ENCODE measurements at places on chromosomes 2 and 18.

GRCh38 chr18:62280058-62280457 is 45.1 kb upstream of the TNFRSF11A start:
- no peak for DNase-seq

DNA sequence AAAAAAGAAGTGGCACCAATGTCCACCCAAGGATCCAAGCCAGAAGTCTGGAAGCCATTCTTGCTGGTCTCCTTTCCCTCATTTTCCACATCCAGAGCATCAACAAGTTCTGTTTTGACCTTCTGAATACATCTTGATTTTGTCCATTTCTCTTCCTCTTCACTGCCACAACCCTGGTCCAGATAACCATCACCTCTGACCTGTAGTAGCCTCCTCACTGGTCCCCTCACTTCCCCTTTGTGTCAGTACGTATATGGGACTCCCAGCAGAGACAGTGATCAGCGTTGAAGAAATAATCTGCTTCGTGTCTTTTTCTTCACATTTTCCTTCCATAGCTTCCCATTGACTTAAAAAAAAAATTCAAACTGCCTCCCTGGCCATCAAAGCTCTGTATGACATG is 109.3 kb upstream of the SP5 start:
- no peak for DNase-seq

DNA sequence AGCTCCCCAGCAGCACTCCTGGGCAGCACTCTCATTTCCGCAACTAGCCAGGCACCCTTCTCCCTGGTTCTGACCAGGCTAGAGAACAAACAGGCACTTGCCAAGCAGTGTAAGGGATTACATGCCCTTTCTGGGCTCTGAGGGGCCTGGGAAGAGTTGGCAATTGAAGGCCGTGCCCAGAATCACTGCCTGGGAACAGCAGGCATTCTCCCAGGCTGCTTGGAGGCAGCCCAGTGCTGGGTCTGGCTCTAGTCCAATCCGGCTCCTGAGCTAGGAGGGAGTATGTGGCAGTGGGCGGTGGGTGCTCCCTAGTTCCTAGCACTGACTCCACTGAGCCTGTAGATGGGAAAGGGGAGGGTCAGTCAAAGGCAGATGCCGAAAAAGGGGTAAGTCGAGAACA is 34.1 kb upstream of the SP3 start:
- no peak for DNase-seq

- DNase-seq: no peak
Measured at GRCh38 chr18:9172506-9173127, 36.0 kb downstream of the ANKRD12 start.

DNA sequence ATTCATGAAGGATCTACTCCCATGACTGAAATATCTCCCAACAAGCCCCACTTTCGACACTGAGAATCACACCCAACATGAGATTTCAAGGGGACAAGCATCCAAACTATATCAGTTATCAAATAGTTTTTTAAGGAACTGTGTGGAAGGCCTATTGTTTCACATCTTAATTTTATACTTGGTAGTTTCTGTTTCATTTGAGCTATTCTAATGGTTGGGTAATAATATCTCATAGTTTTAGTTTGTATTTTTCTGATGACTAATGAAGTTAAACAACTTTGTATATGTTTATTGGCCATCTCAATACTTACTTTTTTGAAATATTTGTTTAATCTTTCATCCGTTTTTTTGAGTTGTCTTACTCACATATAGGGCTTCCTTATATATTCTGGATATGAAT is 135.0 kb downstream of the SCG2 start:
- no peak for DNase-seq

GRCh38 chr2:144469798-144470197 is 50.1 kb downstream of the ZEB2 start:
- DNase-seq: no peak

DNA sequence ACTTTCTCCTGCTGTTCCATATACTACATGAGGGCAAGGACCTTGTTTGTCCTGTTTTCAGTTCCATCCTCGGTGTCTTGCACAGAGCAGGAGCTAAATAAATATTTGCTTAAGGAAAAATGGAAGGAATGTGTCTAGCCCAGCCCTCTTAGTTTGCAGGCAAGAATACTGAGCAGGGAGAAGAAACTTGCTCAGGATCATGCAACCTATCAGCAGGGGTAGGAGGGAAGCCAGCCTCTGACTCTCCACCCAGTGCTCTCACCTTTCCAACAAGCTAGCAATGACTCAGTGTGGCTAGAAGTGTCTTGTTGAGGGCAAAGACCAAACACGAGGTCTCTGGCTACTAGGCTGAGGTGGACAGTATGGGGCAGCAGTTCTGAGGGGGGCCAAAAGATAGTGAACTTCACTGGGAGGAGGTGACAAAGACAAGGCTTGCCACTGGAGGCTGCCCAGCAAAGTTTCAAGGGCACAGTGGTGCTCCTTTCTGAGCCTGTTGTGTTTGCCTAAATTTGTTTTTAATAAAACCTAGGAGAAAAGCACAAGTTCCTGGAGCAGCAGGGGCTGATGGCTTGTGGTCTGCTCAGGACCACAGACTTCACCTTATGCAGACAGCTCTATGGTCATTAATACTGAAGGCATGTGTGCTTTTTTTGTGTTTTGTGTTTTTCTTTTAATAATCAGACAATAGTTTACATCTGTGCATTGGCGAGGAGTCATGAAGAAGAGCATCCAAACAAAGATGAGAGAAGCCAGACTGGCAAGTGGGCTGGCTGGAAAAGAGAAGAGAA is 49.1 kb upstream of the CTAGE1 start:
- DNase-seq: no peak

GRCh38 chr2:219199470-219200211 is 6.9 kb upstream of the ZFAND2B start:
- DNase-seq: no peak

DNA sequence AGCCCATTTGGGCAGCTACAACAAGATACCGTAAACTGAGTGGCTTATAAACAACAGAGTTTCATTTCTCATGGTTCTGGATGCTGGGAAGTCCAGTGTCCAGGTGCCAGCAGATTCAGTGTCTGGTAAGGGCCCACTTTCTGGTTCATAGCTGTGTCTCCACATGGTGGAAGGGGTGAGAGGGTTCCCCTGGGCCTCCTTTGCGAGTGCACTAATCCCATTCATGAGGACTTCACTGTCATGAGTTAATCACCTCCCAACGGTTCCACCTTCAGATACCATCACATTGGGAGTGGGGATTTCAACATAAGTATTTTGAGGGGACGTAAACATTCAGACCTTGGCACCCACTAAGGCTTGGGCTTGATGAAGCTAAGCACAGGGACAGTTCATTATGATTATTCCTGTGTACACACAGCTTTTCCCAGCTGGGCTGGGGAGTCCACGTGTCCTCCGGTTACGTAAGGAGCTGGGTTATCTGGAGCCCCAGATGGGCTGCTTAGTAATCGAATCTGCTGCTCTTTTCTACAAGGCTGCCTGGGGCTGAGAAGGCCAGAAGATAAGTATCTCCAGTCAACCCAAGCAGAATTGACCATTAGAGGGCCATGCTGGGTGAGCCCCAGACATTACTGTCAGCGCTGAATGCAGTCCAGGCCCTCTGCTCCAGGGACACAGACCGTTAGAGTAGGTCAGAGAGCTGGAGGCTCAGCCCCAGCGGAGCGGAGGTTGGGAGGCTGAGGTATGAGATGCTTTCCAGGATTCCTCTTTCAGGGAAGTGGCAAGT is 42.7 kb downstream of the EPAS1 start:
- DNase-seq: no peak

- no peak for DNase-seq
Measured at GRCh38 chr2:35114765-35115164, 1240.8 kb upstream of the CRIM1 start.

- no peak for DNase-seq
Measured at GRCh38 chr18:35635170-35635569, 53.6 kb downstream of the GALNT1 start.

DNA sequence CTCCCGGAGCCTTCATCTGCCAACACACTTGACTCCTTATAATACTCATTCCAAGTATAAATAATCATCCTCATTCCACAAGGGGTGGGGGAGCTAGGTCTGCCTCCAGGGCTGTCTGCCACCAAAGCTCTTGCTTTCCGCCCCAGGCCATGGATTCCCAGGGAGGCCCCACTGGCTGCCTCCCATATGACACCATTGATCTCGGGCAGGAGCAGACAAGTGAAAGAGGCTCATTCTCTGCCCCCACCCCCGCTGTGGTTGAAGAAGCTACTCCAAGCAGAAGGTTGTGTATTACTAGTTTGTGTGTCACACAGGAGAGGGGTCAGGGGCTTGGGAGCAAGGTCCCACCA is 99.5 kb downstream of the MRO start:
- DNase-seq: no peak

- DNase-seq: no peak
Measured at GRCh38 chr2:23456881-23457760, 72.1 kb downstream of the KLHL29 start.

GRCh38 chr18:77197073-77197472 is 52.6 kb upstream of the GALR1 start:
- DNase-seq: no peak

- DNase-seq: no peak
Measured at GRCh38 chr2:145563741-145564615, 1044.1 kb upstream of the ZEB2 start.

DNA sequence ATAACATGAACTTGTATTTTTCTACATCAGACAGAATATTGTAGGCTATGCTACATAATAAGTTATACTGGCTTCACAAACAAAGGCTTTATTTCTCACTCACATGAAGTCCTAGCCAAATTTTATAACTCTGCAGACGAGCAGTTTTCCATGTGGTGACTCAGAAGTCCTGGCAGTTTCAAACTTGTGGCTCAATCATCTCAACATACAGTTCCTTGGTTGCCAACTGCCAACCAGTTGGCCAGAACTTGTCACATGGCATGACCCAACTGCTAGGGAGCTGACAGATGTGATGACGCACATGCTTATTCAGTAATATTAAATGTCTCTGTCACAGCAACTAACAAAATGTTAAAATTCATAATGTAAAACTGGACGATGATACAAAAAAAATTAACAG is 63.8 kb upstream of the ZC3H15 start:
- DNase-seq: no peak

- no peak for DNase-seq
Measured at GRCh38 chr18:8307960-8308359, 301.3 kb upstream of the RAB12 start.

DNA sequence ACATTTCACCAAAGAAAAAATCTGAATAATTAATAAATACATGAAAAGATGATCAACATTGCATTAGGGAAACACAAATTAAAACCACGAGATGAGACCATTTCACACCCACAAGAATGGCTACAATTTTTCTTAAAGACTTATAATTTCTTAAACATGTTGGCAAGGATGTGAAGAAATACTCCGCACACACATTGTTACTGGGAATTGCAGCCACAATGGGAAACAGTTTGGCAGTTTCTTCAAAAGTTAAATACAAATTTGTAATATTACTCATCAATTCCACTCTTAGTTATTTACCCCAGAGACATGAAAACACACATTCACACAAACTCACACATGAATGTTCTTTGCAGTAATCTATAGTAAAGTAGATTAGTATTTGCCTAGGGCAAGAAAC is 363.3 kb upstream of the SMIM21 start:
- DNase-seq: no peak

GRCh38 chr2:106147665-106148064 is 46.4 kb downstream of the UXS1 start:
- DNase-seq: peak; percentile 40

- DNase-seq: no peak
Measured at GRCh38 chr2:46278952-46279351, 18.3 kb upstream of the EPAS1 start.

- DNase-seq: no peak
Measured at GRCh38 chr18:22423878-22424564, 6.3 kb upstream of the CTAGE1 start.

All from CD4-positive, alpha-beta T cell treated with Interleukin-17A for 1 hour (primary cell).